ENCODE measurements at places on chromosomes 3 and 15.

GRCh38 chr3:16433701-16434151 lies 79.8 kb downstream of the RFTN1 start:
- DNase-seq, result no peak

GRCh38 chr3:1214933-1215332 lies 122.1 kb downstream of the CNTN6 start:
- no peak for DNase-seq

DNA sequence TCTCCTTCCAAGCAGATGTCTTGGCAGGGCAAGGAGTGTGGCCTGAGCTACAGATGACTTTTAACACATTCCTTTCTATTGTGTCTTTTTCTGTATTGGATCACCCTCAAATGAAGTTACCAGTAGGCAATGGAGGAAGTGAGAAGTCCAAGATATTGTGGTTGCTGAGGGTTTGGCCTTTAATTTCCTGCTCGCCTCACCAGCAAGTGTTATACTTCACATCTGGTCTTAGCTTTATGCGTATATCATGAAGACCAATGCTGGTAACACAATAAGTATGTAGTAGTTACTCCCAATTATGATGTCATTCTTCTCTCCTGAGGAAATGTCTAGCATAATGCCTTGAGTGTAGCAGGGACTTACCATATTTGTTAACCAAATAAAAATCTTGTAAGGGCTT lies 179.9 kb downstream of the ZIC1 start:
- DNase-seq, result no peak

DNA sequence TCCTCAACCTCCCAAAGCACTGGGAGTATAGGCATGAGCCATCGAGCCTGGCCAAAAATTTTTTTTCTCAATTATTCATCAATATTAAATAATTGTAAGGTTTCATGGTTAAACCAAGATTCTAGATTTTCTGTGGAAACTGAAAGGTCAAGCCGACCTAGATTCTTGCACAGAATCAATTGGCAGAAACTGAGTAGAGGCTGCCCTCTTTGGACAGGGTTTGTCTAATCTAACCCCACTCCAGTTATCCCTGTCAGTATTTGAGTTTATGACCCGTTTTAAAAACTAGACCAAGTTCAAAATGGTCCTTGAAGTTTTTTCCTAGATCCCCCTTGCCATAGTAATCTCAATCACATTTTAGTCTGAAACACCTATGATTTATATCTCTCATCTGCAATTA lies 8.6 kb upstream of the ADAM10 start:
- no peak for DNase-seq

- no peak for DNase-seq
Measured at GRCh38 chr15:62020576-62021160, 39.6 kb downstream of the VPS13C start.

GRCh38 chr3:170027233-170028102 lies 10.3 kb upstream of the GPR160 start:
- DNase-seq, result no peak

- DNase-seq, result no peak
Measured at GRCh38 chr3:188720636-188721035, 451.1 kb upstream of the TPRG1 start.

DNA sequence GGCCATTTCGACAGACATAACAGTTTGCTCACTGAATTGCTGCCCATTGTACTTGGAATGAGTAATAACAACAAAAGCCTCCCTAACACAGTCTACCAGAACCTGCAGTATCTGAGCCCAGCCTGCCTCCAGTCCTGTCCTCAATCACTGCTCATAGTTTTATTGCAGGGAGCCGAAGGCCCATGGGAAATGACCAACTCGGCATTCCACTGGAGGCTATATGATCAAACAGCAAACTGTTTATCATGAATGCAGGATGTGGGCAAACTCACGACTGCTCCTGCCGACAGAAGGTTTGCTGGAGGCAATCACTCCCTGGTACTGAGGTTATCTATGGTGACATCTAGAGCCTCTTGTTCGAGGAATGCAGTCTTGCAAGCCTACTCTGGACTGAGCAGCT lies 46.3 kb downstream of the LSM3 start:
- DNase-seq, result no peak

GRCh38 chr3:37730825-37731224 lies 130.9 kb upstream of the CTDSPL start:
- DNase-seq, result no peak

GRCh38 chr3:143806038-143806437 lies 42.2 kb downstream of the SLC9A9 start:
- no peak for DNase-seq

DNA sequence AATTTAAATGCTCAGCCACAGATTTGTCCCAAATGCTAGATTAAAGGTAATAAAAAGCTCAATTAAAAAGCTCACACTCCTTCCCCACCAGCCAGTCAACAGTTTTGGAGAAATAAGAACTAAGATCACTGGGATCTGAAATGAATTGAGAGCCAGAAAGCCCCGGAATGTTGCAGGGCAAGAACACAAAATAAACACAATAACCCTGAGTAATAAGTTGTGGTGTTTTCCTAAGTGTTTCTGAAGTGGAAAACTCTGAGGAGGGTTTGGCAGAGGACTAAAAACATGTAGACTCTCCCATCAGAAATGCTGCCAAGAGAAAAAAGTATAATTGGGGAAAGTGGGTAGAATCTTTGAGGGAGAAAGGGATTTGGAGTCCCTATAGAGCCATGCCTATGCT lies 127.8 kb downstream of the ABI3BP start:
- DNase-seq, result no peak

GRCh38 chr3:9955067-9955502 lies 2.9 kb upstream of the PRRT3 start:
- DNase-seq, result no peak

GRCh38 chr15:73677146-73677607 lies 7.0 kb upstream of the CD276 start:
- DNase-seq, result no peak

GRCh38 chr15:81843226-81843625 lies 202.6 kb downstream of the MEX3B start:
- no peak for DNase-seq

DNA sequence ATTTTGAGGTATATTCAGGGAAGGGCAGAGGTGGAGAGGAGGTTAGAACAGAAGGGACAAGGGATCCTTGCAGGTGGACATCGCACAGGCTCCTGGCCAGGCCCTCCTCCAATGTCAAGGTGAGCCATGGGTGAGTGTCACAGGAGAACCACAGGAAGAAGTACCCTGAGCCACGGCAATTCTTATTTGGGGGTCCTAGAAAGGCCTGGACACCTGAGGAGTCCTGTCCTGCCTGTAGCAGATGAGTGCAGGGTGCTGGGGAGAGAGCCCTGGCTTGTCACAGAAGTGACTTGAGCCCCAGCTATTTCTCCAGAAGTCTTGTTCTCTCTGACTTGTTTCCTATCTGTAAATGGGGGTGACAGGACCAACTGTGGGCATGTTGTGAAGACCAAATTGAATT lies 4.3 kb downstream of the SLC6A20 start:
- no peak for DNase-seq

- DNase-seq, result no peak
Measured at GRCh38 chr3:43319376-43319775, 33.0 kb downstream of the SNRK start.

DNA sequence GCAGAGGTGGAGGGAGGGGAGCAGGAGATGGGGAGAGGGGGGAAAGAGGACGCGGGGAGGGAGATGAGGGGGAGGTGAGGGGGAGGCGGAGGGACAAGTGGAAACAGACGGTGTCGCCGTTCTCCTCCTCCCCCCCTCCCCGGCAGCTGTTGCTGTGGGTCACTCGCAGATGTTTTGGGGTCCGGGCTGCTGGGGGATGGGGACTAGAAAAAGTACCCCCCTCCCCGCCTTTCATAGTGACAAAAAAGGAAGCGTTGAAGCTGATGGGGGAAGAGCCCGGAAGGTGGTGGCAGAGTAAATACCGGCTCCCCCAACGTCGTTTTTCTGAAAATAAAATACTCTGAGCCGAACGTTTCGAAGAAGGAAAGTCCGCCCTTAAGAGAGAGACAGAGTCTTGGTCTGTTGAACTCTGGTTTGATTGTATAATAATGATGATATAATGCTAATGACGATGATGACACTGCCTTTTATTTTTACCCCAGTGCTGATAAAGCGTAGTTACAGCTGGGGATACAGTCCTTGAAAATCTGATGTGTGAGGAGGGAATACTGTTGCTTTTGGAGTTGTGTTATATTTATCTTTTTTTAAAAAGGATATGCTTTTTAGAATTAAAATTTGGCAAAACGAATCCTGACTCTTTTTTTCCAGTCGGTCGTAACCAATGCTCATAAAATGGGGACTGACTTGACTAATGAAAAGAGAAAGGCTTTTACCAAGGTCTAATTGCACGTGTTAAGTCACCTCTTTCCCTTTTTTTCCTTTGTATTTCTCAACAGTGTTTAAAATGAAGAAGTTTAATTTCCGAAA lies 993 bp downstream of the STXBP5L start:
- DNase-seq, result no peak

- DNase-seq, result no peak
Measured at GRCh38 chr3:55488398-55489055, 1.4 kb upstream of the WNT5A start.

All from activated CD8-positive, alpha-beta memory T cell treated with anti-CD3 and anti-CD28 coated beads for 1 hour (primary cell).